ENCODE measurements at places on chromosomes 3 and 15.

DNA sequence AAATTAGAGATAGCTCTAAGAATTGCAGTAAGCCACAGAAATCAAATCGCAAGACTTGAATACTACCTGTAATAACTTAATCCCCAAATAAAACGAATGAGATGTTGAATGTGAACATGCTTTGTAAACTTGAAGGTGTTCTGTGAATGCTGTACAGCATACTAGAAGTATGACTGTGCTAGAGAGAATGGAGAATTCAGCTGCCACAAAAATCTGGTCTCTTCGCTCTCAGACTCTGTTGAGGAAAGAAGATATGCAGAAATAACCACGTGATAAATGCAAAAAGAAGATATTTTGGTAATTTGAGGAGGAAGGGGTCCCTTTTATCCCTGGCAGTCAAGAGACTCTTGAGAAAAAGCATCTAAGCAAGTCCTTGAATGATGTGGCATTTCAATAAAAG lies 37.3 kb downstream of the ZBTB38 start:
- DNase-seq: no peak

DNA sequence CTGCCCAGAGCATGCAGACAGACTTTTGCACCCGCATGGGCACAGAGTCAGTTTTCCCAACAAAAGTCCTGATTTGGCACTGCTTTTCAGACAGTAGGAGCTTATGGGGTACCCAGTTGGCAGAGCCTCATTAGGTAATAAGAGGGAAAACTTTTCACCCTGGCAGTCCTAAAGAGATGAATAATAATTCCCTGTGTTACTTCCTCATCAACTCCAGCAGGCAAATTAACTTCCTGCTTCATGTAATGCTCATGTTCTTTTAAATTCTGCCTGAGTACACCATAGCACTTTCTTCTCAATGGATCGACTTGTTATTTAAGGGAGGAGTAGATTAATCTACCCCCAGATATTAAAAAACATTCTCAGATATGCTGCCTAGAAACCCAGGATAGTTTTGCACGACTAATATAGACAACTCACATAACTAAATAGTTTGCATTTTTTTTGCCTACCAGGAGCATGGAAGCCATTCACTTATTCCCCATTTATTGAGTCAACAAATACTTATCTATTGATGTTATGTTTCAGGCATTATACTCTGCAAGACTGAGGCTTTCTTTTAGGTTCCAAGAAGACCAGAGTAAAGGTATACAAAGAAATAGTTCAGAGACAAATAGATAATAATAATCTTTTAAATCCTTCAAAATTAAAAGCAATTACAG lies 214.5 kb downstream of the KCNMB2 start:
- DNase-seq: no peak

DNA sequence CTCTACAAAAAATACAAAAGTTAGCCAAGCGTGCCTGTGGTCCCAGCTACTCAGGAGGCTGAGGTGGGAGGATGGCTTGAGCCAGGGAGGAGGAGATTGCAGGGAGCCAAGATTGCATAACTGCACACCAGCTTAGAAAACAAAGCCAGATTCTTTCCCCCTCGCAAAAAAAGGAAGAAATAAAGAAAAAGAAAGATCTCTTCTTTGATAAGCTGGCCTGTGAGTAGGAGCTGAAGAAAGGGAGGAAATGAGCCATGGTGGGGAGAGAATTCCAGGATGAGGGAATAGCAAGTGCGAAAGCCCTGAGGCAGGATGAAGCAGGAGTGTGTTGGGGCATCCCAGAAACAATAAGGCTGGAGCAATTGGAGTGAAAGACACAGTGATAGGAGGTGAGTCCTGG lies 24.5 kb upstream of the TOP2B start:
- no peak for DNase-seq

DNA sequence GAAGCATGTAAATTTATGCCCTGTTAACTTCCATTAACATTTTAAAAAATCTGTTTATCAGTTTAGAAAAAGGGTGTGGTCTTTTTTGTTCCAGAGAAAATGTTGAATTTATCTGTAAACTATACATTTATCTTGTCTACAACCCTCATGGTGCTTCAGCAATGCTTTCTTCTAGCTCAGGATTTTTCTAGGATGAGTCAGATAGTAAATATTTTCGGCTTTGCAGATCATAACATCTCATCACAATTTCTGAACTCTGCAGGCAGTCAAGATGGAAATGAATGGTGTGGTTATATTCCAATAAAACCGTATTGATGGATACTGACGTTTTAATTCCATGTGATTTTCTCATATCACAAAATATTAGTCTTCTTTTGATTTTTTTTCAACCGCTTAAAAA lies 70.5 kb upstream of the FOXB1 start:
- no peak for DNase-seq

GRCh38 chr3:89256882-89257281 lies 149.5 kb downstream of the EPHA3 start:
- DNase-seq: no peak

DNA sequence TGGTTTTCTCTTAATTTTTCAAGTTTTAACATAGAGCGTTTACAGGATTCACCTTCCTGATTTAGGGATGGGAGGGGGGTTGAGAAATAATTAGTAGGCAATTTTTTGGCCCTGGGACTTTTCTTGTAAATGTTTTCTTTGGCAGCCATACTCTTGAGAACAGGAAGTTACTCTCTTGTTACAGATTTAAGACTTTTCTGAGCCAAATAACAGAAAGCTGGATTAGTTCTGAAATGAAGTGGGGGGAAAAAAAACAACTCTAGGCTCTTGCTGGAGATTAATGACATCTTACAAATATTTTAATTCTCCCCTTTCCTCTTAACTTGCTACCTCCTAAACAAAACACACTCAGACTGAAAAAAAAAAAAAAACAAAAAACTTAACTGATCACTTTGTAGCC lies 13.8 kb upstream of the POLR2M start:
- no peak for DNase-seq

DNA sequence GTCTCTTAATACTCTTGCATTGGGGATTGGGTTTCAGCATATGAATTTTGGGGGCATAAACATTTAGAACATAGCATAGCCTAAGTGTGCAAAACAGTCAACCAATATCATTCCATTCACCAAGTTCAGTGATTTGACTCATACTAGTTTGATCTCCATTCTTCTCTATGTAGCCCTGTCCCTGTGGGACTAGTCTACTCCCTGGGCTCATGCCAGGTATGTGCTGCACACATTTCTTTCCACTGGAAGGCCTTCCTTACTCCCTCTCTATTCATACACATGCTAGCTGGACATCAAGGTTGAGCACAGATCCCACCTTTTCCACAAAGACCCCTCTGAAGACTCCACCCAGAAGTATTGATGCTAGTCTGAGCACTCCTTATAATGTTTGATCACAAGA lies 5.1 kb downstream of the ZDHHC23 start:
- no peak for DNase-seq

- DNase-seq: no peak
Measured at GRCh38 chr3:24741506-24741905, 246.9 kb upstream of the THRB start.
